ENCODE measurements at places on chromosomes 4 and X.

DNA sequence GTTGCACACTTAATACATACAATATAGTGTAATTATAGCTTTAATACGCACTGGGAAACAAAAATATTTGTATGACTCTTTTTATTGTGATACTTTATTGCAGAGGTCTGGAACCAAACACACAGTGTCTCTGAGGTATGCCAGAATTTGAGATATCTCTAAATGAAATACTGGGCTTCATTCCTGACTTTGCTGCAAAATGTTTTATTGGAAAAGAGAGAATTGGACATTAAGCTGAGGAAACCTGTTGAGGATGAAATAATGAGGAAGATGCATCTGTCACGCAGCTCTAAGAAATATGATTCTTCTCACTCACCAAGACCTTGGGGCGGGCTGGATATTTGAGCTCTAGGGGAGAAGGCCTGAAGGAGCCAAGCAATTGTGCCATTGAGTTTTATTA, 242.1 kb downstream of the CPE start:
- DNase-seq = no peak

DNA sequence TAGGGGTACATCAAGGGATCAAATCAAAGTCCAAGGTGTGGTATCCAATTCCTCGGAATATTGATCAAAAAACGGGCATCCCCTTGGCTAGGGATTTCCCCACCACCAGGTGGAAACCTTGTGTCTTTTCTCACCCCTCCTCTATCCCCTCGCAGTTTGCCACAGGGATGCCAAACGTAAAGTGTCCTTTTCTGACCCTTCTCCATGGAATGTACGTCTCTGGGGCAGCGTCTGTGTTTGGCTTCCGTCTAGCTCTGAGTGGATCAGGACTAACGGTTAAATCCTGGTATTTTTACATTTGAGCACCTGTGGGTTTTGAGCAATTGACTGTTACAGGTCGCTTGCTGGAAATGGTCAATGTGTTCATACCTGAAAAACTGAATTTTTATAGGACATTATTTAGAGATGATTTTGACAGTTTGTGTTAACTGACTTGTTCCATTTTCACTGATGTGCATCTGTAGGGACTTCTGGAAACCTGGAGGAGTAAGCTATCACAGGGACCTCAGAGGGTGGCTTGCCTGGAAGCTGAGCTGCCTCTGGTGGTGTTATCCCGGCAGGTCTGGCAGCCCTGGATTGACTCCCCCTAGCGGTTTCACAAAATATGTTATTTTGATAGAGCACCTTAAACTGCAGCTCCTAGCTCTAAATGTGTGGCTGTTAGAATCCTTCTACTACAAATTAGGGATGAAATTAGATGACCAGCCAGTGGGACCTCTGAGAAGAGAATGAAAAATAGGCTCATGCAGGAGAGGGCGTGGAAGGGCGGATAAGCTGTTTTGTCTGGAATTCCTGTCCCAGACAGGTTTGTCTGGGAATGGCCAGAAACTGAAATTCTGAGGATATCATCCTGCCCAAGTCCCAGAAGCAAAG, 8.8 kb upstream of the MGST2 start:
- no peak for DNase-seq

DNA sequence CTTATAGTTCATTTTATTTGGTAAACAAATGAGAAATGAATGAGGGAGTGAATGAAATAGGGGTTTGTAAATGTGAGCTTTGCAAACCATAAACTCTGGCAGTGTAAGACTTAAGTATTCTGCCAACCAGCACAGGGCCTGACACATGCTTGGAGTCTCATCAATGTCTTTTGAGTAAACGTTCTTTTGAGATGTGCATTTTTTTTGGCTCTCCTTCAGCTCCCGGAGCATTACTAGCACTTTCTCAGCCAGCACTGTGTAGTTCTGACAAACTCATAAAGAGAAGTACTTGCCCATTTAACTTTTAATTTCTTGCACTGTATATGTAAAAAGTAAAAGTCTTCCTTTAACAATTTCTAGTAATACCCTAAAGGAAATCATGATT, 245.3 kb downstream of the HS3ST1 start:
- DNase-seq = no peak

DNA sequence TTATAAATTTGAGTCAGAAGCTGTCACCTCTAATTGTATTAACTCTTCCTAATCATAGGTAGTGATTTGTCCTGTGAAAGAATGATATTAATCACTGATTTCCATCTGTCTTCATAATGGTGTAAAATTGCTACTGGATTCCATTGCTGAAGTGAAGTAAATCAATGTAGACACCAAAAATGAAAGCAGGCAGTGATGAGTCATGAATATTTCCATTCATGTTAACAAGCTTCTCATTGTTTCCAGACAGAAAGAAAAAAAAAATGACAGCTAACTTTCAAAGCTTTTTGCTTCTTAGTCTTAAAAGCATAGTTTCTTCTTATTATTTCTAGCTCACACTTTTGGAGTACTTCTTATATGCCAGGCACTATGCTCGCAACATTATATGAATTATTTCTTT, 21.5 kb downstream of the FAM114A1 start:
- no peak for DNase-seq

DNA sequence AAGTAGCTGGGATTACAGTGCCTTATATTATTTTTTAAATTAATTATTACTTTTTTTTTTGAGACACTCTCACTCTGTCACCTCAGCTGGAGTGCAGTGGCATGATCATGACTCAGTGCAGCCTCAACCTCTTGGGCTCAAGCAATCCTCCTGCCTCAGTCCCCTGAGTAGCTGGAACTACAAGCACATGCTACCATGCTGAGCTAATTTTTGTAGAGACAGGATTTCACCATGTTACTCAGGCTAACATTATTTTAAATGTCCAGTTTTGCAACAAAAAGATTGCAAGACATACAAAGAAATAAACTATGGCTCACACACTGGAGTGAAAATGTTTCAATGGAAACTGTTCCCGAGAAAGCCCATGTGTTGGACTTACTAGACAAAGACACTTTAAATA, 59.2 kb downstream of the MND1 start:
- no peak for DNase-seq

DNA sequence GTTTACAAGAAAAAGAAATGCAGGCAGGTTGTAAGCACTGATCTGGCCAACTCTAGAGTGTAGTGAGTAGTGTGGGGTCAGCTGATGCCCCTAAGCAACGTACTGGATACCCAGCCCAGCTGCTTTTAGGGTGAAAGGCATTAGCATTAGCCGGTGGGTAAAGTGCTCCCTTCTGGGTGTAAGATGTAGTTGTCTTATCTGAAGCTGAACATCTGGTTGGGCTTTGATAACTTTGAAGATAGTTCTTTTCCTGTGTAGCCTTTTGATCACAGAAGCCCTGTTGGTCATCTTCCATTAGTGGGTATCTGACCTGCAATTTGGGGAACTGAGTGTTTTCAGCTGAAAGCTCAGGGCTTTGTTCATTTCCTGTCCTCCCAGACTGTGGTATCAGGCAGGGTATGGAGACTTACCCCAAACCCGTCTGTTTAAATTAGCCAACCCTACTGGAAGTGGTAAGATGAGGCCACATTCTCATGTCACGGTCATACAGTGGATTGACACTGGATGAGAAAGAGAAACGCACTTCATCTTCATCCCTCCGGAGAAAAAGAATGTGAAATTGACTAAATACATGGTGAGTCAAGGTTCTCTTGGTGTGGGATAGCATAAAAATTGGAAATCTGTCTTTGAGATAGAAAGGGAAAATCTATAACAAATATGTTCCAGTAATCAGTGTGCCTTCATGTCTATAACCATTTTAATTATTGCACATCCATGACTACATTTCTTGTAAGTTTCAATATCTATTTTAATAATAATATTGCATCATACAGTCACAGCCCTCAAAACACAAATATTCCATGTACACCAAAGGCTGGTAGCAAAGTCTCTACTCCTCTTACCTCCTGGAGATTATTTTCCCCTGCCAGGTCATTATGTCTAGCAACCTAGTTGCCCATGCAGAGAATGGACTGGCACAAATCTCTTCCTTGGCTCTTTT, 8.7 kb downstream of the RHOH start:
- no peak for DNase-seq

DNA sequence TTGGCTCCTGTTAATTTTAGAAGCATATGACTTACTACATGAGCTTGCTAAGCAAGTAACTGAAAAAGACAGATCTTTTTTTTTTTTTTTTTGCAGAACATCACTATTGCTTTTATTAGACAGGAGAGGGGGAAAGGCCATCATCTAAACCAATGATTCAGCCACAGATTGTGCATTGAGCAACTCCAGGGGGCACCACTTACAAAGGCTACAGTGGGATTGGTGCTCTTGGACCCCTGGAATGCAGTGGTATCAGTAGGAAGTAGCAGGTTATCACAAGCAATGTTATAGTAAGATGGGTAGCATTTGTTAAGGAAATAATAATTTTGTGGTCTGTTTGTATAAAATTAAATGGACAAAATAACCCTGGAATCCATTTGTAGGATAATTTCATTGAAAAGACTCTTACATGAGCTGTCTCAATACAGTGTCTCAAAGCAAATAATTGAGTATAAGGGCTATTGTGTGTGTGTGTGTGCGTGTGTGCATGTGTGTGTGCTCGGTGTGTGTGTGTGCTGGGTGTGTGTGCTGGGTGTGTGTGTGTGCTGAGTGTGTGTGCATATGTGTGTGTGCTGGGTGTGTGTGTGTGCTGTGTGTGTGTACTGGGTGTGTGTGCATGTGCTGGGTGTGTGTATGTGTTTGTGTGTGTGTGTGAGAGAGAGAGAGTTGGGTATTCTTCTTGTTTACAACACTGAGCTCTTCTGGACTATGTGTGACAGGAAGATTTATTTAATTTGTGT, 296.3 kb downstream of the PCDH7 start:
- DNase-seq = no peak

DNA sequence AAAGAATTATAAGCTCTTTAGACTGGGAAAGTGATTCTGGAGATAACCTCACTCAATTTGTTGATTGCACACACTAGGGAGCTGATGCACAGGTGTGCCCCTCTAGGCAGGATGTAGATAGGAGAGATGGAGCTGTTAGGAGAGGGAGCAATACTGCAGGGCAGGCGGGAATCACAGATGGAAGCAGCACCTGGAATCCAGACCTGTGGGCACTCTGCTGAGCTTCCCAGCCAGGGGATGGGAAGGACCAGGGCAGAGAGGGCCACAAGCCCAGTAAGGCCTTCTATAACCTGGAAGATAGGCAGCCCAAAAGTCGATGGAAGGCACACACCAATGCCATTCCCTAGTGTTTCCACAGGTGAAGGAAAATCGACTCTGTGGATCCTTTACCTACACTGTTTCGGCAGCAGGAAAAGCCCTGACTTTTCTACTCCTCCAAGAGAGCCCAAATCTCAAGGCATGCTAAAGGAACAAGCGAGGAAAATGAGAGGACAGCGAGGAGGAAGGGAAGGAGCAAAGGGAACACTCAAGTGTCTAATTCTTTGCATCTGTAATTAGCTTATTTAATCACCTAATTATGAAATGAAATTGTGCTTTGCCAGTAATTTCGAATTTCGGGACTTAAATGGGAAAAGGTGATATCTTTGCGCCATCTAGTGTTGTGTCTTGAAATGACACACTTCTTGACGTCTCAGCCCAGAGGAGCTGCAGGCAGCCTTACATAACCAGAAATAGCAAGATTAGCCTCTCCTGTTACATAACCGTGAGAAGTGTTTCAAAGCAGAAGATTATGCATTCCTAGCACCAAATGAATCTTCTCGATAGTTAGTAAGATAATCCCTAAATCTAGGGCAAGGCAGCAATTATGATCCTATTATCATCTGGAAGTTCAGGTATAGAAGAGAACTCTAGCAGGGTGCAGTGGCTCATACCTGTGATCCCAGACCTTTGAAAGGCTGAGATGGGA, 31.0 kb upstream of the TLR3 start:
- DNase-seq = no peak

DNA sequence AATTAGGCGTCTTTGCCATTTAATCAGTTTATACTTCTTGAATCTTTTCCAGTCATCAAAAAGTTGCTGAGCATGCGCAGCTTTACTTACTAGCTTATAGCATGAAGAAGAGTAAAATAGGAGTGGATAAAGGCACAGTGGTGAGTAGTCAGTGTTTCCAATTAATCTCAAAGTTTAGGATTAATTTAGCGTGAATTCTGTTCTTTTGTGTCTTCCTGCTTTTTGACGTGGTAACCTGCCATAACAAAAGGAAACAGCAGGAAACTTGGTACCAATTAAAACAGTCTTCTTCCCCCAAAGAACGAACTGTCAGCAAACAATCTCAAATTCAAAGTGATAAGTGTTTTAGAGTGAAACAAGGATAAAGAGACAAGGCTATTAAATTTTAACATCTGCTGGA, 61.9 kb downstream of the TET2 start:
- DNase-seq = no peak

DNA sequence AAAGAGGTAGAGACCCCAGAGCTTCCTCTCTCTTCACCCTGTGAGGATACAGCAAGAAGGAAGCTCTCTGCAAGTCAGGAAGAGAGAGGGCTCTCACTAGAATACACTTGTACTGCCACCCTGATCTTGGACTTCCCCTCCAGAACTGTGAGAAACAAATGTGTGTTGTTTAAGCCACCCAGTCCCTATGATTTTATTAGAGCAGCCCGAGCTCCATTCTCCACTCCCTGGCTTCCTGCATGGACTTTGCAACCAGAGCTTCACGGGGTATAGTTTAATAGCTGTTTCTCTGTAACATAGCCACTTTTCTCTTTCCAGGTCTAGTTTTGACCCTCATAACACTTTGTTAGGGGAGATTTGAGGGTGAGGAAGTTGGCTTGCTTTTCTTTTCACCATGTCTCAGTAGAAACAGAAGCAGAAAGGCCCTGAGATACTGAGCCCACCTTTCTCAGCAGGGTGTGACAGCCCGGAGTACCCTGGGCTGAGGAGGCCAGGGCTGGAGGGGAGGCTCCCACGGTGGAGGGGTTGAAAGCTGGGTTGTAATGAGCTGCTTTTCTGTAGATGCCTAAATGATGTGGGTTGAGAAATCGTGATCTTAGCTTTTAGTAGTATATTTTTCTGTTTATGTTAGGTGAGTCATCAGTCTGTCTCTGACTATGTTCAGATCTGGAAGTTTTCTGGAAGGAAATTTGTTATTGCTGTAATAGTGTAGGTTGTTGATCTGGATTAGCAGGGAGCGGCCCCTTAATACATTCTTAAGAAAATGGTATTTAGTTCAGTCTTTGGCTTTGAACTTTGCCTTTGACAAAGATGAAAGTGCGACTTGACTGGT, 118.6 kb downstream of the PTTG2 start:
- no peak for DNase-seq

DNA sequence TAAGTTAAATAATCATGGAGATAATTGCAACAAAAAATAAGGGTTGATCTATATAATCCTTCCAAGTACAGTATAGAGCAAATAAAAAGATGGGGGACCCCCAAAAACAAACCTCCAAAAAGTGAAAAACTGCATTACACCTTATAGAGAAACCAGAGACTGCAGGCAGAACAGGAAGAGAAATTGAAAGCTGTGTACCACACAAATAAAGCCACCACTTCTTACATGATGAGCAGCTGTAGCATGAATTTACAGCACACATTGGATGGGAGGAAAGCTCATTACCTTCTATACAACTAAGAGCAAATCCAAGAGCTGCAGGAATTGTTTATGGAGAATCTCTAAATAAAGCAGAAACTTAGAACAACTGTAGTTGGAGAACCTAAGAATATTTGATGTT, 152.4 kb upstream of the PDE5A start:
- DNase-seq = no peak
